NCI-H1105 (cell line): ENCODE measurements at places on chromosomes 12 and 14.
A peak's percentile ranks its signal among the peaks of the same experiment; 100 is the strongest.

GRCh38 chr12:52175371-52176350, 16.2 kb downstream of the KRT80 start:
- peak; percentile 45 for DNase-seq

GRCh38 chr12:1666215-1666614, 24.7 kb upstream of the ADIPOR2 start:
- DNase-seq, result no peak

- no peak for DNase-seq
Observed at GRCh38 chr14:98229656-98230366, 1042.2 kb downstream of the BCL11B start.

GRCh38 chr14:92316937-92317336, 6.0 kb upstream of the SLC24A4 start:
- DNase-seq, result no peak

GRCh38 chr14:83300476-83301064, 1766.9 kb upstream of the SEL1L start:
- peak; percentile 56 for DNase-seq

DNA sequence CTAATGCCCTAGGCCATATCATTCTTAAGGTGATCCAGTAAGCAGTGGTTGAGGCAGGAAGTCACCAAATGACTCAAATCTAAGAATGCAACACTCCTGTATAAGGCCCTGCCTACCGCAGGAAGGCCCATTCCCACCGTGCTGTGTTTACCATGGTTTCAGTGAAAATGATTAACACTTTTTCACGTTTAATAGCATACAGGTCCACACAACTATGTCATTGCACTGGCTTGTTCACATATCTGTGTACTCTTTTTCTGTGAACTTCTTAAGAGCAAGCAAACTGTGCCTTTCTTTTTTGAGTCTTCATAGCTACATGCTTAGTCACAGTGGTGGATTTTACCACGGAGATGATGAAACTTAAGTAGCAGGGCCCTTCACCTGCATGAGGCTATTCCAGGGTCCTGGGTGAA, 214.9 kb downstream of the CNTN1 start:
- DNase-seq, result no peak

DNA sequence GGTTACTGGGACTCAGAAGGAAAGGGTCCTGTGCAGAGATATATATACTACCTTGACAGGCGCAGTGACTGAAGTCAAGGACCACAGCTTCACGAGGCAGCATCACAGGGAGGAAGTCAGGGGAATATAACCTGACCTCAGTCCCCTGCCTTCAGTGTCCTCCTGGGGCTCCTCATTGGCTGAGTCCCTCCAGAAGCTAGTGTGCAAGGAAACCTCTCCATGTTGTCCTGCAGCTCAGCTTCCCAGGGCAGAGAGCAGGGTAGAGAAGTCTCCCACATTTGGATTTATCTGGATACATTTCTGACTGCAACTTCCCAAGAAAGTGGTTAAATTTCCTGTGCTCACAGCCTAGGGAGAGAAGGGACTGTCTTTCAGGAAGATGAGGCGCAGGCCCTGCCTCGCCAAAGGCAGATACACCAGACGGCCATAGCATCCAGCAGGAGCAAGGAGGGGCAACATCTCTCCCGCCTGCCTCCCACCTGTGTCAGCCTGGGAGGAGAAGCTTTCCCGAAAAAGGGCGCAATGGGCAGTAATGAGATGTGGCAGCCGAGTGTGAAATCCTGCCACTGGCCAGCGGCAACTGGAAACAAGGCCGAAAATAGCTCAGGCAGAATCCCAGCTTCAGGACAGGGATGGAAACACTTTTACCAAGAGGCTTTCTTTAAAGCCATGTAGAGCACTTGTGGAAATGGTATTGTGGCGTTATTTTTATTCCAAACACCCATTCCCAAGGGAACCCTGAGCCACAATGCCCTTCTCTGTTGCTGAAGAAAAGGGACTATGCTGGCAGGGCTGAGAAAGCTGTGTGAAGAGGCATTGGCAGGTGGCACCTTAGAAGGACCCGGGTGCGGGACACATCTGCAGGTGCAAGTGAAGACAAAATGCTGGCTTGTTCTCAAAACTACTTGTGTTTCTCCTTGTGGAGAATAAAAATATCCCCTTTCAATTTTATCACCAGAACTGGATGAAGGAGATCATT, 54.9 kb upstream of the HIF1A start:
- DNase-seq, result no peak

DNA sequence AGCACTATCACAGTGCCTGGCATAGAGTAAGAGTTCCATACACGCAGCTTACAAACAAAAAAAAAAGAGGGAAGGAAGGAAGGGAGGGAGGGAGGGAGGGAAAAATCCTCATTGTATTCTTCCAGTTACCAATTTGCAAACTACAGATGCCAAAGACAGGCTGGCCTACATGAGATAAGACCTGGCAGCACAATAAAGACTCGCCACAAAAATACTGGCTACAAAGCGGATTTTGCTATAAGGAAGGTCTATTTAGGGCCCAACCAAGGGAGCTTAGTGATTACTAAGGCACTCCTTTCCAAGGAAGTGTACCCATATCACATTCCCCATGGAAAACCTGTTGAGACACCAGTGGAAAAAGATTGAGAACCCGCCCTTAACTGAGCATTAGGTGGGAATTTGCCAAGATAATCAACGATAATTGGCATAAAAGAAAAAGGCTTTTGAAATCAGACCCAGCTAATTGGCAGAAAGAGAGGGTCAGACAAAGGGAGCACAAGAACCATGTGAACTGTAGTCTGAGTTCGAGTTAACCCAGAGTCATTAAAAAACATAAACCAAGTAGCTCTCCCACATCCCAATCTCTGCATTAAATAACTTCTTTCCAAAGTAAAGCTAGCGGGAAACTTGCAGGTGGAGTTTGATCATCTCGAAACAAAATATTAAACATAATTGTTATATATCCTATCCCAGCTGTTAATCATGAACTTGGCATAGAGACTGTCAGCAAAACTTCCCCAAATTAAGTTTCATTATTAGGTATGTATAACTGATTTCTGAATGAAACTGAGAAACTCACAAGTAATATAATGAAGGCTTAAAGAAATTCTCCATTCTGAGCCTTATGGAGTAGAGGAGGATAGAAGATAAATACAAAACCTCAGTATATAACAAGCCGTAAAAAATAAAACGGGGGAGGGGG, 50.1 kb downstream of the PHLDA1 start:
- DNase-seq, result no peak

DNA sequence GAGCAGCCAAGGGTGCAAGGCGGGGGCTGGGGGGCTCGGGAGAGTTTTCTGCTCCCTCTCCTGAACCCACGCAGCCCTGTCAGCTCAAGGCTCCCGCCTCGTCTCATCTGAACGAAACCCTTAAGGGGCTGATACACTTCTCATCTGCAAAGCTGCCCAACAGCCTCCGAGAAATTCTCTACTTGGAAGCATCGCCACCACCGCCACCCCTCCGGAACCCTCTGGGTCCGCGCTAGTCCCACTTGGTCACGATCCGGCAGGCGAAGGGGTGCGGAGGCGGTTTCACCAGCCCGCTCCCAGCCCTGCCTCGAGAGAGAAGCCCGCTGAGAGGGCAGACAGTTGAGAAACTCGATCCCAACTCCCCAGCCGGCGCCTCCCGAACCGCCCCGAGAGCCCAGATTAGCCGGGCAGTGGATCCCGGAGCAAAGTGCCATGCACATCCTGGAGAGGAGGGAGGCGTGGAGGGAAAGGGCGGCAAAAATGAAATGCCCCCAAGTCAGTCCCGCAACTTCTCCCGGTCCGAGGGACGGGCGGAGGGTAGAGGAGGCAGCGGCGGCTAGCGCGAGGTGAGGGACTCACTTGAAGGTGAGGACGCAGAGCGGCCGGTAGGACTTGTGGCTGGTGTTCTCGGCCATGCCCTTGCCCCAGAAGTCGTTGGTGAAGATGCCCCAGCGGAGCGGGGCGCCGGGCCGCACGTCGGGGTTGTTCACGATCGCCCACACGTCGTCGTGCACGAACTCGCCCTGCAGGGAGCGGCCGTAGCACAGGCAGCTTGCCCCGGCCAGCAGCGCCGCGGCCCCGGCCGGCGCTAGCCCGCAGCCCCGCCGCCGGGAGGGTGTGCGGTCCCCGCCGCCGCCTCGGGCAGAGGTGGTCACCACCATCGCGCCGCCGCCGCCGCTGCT, 620 bp downstream of the TMTC1 start:
- peak; percentile 54 for DNase-seq

DNA sequence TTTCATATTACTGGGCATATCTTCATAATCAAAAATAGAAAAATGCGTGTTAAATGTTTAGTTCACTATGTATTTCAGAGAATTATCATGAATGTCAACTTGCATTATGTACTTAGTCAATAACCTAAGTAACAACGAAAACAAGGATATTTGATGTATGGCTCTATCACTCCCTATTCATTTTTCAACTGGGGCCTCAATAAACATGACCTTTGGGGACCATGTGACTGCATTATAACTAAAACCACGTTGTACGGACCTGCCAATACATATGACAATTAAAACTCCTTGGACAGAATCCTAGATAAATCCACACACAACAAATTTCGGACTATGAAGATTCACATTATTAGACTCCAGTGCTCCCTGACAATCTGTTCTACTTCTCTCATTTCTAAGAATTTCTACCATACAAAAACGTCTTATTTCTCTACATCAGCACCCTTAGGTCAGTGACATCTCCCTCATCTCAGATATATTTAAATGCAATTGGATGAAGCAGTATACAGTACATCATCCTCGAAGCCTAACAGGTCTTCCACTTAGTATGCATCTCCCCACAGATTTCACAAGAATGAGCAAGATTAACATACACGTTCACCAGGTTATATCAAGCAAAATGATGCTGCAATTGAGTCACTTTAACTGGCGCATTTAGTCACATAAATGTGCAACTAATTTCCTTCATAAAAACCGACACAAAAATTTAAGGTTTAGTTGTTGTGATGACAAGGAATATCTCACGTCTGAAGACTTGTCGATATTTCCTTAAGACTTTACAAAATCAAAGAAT, 1.5 kb downstream of the UBE2N start:
- no peak for DNase-seq

GRCh38 chr12:116614194-116614915, 55.2 kb downstream of the MAP1LC3B2 start:
- no peak for DNase-seq

- DNase-seq, result no peak
Observed at GRCh38 chr14:97074856-97075255, 277.7 kb downstream of the VRK1 start.

GRCh38 chr12:30796891-30797371, 42.2 kb upstream of the CAPRIN2 start:
- DNase-seq, result no peak

DNA sequence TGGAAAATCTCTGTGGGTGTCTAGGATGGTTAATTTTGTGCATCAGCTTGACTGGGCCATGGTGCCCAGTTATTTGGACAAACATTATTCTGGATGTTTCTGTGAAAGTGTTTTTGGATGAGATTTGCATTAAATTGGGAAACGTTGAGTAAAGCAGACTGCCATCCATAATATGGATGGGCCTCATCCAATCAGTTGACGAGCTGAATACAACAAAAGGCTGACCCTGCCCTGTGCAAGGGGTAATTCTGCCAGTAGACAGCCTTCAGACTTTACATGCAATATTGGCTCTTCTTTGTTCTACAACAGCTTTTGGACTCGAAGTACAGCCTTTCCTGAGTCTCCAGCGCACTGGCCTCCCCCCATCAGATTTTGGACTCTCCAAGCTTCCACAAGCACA, 1.5 kb upstream of the CDKN3 start:
- DNase-seq, result no peak

DNA sequence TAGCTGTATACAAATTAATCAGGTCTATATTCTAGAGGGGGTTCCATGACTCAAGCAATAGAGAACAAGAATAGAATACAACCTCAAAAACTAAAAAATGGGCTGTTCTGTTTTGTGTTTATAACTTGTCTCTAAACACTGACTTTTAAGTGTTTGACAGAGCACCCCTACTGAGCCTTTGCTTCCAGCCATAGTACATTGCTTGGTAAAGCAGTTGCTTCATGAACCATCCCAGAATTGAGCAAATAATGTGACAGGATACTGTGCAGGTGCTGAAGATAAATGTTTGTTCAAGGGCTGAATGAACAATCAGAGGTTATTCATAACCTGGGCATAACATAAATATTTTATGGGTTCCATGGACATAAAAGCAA, 11.5 kb downstream of the SPTSSA start:
- peak; percentile 52 for DNase-seq

DNA sequence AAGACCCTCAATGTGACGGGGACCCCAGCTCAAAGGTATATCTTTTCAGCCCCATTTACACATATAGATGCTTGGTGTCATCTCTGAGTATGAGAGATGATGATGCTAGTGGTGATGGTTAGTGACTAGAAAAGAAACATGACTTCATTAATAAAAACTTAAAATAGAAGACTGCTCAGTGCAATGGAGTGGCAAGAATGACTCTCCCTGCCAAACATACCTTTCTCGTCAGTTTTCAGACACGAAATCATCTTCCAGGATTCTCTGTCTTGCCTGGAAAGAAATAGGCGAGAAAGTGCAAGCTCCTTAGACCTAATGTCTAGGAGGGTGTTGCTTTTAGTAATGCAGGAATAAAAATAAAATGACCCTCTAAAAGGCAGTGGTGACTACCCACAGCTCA, 71.7 kb downstream of the TPH2 start:
- DNase-seq, result no peak

- no peak for DNase-seq
Observed at GRCh38 chr12:49635656-49636055, 12.3 kb downstream of the PRPF40B start.

- no peak for DNase-seq
Observed at GRCh38 chr12:2312770-2313169, 260.0 kb downstream of the CACNA1C start.

DNA sequence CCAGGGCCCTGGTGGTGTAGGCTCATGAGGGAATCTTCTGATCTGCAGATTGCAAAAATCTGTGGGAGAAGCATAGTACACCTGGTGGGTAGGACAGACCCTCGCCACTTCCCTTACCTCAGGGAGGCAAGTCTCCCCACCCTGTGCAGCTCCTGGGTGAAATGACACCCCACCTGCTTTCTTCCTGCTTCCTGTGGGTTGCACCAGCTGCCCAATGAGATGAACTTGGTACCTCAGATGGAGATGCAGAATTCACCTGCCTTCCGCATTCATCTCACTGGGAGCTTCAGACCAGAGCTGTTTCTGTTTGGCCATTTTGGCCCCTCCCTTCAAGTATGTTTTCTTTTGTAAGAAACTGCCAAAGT, 4.7 kb downstream of the CLEC2D start:
- no peak for DNase-seq

DNA sequence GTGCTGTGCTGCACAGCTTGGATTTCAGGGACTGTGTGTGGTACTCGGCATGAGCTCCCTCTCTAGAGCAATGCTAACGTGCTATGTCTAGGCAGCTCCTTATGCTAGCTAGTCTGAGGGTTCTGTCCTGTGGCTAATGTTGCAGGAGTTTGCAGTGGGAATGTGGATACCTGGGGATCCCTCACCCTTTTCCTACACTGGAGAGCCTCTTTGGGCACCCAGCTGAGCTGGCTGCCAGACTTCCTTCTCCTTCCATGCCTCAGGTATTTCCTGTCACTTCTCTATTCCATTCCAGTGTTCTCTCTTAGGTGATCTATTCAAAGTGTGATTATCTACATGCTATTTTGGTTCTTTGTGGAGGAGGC, 64.9 kb downstream of the FBXO33 start:
- no peak for DNase-seq

GRCh38 chr14:21199611-21200560, 44.0 kb upstream of the OR5AU1 start:
- no peak for DNase-seq

GRCh38 chr12:948238-948637, 1.3 kb downstream of the RAD52 start:
- no peak for DNase-seq

- no peak for DNase-seq
Observed at GRCh38 chr14:72126561-72126960, 194.3 kb downstream of the RGS6 start.
